Activated naive CD4-positive, alpha-beta T cell (primary cell): ENCODE measurements at places on chromosomes 11 and 22.

DNA sequence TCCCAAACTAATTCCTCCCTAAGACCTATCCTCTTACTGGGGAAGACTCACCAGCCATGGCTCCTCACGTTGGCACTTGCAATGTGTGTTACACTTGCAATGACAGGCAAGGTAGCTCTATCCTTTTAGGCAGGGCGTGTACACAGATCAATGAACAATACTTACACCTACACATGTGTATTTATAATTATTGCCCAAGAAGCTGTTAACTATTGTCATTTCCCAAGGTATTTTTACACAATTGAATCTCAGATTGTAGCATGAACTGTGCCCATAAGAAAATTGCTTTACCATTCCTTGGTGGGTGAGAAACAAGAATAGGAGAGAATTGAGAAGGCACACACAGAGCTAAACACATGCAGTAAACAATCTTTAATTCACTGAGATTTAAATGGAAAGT lies at the start of gene CARD18:
Gene CARD18 (minus strand): TSS at position 101 of the 400 bp plus-strand sequence. CDS start 43 bp downstream, at position 58.
- DNase-seq = no peak

- DNase-seq = no peak
Measured at GRCh38 chr22:50436841-50437341, 37.9 kb downstream of the SBF1 start.

DNA sequence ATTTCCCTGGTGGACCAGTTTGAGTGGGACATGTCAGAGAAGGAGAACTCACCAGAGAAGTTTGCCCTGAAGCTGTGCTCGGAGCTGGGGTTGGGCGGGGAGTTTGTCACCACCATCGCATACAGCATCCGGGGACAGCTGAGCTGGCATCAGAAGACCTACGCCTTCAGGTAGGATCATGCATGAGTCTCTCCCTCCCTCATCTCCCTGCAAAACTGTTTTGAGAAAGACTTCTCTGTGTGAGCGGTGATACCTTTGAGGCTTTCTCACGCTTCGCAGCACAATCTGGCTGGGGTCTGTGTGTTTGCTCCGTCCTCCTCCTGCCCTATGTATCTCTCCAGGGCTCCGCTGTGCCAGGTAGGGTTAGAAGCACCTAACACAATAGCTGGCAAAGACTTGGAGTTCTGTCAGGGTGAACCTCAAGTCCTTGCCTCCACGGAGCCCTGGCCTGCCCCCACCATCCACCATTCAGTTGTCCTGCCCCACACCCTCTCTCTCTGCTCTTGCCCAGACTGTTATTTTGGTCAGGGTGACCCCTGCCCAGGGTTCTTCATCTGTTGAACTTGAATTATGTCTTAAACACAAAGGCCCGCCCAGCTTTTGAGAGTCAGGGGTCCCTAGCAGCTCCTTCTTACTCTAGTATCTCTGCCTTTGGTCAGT lies 13.4 kb downstream of the DERL3 start:
- DNase-seq = no peak

- DNase-seq = no peak
Measured at GRCh38 chr11:20783220-20783619, 113.8 kb downstream of the NELL1 start.
